ENCODE measurements at places on chromosomes 2 and 18.

DNA sequence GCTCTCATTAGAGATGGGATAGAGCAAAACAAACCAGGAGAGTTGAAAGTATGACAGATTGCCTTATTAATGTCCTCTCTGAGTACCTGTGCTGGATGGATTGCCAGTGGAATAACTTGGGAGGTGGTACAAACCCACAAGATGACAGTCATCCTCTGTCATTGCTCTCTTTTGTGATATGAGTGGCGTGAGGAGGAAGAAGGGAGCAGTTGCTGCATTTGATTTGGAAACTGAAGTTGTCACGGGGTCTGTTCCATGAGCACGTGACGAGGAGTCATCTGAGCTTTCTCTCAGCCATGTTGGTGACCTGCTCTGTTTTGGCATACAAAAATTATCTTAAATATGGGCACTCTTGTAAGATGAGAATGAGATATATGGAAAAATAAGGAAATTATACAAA, 204.9 kb downstream of the FAM210A start:
- no peak for DNase-seq

- no peak for DNase-seq
These were observed 157.3 kb downstream of the CTNNA2 start for GRCh38 chr2:79670198-79670597.

DNA sequence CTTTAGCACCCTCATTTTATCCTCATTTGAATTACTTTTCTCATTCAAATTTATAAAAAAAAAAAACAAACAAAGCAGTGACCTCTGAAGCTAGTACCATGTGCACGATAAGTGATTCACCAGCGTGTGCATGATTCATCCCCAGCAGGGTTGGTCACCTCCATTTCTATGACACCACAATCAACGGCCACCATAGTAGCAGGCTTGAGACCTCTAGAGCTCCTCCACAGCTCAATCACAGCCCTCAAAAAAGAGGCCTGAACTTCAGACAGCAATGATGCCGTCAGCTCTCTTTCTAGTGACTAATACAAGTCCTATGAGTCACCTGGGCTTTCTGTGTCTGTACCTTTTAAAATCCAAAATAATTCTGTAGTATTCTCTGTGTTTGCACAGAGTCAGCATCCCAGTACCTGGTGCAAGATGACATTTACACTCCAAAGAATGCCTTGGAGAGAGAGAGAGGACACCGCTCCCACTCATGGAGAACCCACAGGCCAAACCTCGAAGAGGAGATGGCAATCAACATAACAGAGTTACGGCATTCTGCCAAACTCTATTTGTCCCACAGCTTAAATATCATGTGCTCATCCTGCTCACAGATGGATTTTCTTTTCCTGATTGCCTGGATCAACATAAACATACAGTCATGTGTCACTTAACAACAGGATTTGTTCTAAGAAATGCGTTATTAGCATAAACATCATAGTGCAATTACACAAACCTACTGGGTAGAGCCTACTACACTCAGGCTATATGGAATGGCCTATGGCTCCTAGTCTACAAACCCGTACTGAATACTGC, 58.7 kb downstream of the L3MBTL4 start:
- DNase-seq: no peak

- no peak for DNase-seq
These were observed 407.4 kb downstream of the NRXN1 start for GRCh38 chr2:50624506-50624905.

DNA sequence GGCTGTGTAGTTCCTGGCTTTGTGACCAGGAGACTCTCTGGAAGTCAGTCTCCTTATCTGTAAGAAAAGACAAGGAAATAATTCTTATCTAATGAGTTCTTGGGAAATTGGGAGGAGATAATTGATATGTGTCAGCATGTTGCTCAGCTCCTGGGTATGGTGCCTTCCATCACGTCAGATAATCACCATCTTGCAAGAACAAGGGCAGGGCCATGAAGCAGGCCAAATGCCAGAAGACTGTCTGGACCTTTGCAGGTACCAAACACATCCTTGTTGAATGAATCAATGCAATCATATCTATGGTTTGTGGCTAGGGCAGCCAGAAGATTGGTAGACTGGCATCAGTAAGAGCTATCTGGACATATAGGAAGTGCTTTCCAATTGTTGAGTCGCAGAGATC, 473.5 kb downstream of the TNS1 start:
- no peak for DNase-seq

DNA sequence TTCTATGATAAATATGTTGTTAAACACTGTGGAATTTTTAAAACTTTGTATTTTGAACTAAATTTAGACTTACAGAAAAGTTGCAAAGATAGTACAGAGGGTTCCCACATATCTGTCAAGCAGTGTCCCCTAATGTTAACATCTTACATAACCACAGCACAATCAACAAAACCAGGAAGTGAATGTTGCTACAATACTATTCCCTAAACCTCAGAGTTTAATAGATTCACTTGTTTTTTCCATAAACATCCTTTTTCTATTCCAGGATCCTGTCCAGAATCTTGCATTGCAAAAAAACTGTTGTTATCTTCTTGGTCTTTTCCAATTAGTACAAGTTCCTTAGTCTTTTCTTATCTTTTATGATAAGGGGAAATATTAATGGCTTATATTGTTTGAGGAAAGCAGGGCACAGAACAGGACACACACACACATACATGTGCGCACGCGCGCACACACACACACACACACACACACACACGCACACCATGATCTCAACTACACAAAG, 251.1 kb upstream of the TRIB2 start:
- no peak for DNase-seq

- DNase-seq: no peak
These were observed 24.4 kb downstream of the GPR39 start for GRCh38 chr2:132441051-132441450.

DNA sequence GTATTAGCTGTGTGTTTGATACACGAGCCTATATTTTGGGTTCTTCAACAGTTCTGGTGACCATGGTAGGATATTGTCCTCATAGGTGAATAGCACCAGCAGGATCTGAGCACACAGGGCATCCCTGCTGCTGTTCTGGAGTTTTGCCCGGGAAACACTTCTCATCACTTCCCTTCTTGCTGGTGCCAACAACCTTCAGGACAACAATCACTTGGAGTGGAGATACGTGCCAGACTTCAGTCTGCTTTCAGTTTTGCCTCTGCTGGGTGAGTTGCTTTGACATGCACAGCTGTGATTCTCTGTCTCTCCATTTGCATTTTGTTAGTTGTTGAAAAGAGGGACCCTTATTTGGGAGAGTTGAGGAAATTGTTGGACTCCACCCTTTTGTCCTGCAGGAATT, 1347.2 kb upstream of the DDX18 start:
- no peak for DNase-seq

- DNase-seq: no peak
These were observed 765.2 kb upstream of the ID2 start for GRCh38 chr2:7916670-7917069.

DNA sequence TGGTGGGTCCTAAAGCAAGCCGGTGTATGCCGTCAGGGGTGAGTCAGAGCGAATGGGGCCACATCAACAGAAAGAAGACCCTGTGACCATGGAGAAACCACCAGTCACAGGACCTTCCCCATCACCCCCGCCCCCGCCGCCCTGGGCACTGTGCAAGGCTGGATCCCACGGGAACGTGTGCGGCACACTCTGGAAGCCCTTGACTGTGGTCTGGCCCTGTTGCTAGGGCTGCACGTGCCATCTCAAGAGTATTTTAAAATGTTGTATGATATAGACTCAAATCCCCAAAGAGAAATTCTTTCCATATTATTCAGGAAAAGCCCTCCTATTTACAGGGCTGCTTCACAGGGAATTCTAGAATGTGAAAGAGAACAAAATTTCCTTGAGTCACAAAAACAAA, 174.8 kb downstream of the BCL2 start:
- DNase-seq: no peak

- DNase-seq: no peak
These were observed 45.5 kb downstream of the RNF152 start for GRCh38 chr18:61847164-61847791.

DNA sequence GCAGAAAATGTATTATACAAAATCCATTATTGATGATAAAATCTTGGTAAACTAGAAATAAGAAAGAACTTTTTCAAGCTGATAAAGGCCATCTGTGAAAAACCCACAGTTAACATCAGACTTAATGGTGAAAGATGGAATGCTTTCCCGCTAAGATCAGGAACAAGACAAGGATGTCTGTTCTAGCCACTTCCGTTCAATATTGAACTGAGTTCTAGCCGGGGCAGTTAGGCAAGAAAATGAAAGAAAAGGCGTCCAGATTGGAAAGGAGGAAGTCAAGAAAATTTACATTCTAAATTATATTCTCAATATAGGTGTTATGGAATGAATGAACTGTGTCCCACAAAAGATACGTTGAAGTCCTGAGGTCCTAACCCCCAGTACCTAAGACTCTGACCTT, 39.1 kb upstream of the DTNB start:
- no peak for DNase-seq

- DNase-seq: no peak
These were observed 182.2 kb downstream of the ZFP36L2 start for GRCh38 chr2:43044093-43044681.

- DNase-seq: no peak
These were observed 56.6 kb downstream of the ZNF804A start for GRCh38 chr2:184654945-184655344.

GRCh38 chr2:9488583-9489547, 14.5 kb downstream of the IAH1 start:
- no peak for DNase-seq

GRCh38 chr2:70716131-70716743, 51.8 kb downstream of the ADD2 start:
- no peak for DNase-seq

DNA sequence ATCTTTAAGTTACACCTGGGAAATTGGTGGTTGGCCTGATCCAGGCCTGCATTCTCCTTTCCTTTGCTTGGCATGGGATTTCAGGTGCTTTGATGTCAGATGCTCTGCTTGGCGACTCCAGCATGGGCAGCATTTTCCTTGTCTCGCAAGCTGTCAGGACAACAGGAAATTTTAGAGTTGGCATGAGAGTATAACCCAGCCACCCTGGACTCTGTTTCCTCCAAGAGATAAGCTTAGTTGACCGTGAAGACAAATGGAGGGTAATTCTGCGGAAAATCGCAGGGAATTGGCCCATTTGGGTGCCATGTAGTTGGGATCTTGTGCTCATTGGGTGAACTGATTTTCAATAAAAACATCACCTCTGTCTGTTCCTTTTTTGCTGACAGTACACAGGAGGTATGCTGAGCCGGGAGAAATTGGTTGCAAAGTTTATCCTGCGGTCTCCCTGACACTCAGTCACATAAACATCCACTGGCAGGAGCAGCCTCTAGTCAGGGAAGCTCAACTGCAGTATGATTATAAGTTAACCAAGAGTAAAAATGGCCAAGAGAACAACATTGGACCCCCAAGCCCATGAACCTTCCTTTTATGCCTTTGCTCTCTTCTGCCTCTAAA, 409.9 kb downstream of the SETBP1 start:
- no peak for DNase-seq

DNA sequence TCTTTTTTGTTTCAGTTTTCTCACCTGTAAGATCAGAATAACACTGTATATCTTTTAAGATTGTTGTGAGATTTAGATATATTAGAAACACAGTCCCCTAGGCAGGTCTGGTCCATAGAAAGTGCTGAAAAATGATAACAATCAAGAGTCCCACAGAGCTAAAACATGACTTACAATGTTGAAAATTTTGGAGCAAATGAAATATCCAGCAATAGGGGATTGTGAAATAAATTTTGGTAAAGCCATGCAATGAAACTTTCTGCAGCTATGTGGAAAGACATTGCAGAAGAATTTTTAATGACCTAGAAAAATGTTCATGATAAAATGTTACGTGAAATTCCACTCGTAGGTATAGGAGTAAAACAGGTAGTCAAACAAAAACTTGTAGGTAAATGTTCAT, 127.6 kb upstream of the SERPINE2 start:
- no peak for DNase-seq

- no peak for DNase-seq
These were observed 4.2 kb downstream of the CIB4 start for GRCh38 chr2:26636935-26637334.

All from T-helper 2 cell (primary cell).